ENCODE measurements at places on chromosomes 1 and 21.

- DNase-seq: no peak
Measured at GRCh38 chr1:168408884-168409283, 128.2 kb downstream of the TBX19 start.

GRCh38 chr1:14875524-14876509 lies 277.3 kb downstream of the KAZN start:
- DNase-seq: peak; percentile 54

GRCh38 chr1:98794196-98794886 lies 132.8 kb downstream of the SNX7 start:
- peak; percentile 35 for DNase-seq

DNA sequence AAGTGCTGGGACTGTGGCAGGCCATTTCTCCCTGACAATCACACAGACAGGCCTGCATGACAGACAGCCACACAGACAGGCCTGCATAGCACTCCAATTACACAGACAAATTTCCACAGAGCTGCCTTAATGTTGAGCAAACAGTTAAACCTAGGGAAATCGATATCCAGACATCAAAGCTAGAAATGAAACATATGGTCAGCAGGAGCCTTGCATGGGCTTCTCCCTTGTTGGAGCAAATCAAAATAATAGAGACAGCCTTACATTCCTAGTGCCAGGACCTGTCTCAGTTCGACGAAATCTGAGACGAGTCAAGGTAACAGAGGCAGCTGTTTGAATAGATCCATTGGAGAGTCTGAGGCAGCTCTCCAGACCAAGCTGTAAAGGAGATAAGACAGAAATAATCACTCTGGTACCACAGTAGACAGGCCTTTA lies 42.4 kb downstream of the OLFML3 start:
- DNase-seq: no peak
